Cardiac ventricle fibroblast (primary cell): ENCODE measurements at places on chromosomes 6 and 20. TPM values are rescaled to one million over a fixed set of nuclear protein-coding genes. Genes with fewer than 3 reads are reported as not detected.

ATP6V1G2 gene
- total RNA-seq = 0.25 and 2.1 TPM in 2 replicates

OPRL1 gene
- 0.34 and 0.44 TPM in 2 replicates for total RNA-seq

LSM2 gene
- total RNA-seq = 36.0 and 38.2 TPM in 2 replicates

RAB23 gene
- 11.9 and 14.1 TPM in 2 replicates for total RNA-seq

HSPA1L gene
- 0.62 and 1.7 TPM in 2 replicates for total RNA-seq

KCNB1 gene
- total RNA-seq = 0.73 and 0.94 TPM in 2 replicates

TNF gene
- not detected in 2 replicates for total RNA-seq

EYS gene
- not detected in 2 replicates for total RNA-seq

FAM110A gene
- total RNA-seq = 1.5 and 3.0 TPM in 2 replicates

TNFRSF6B gene
- total RNA-seq = 2.5 and 3.1 TPM in 2 replicates

MAPK13 gene
- total RNA-seq = 4.8 and 5.6 TPM in 2 replicates

FKBP5 gene
- total RNA-seq = 224 and 237 TPM in 2 replicates

TSHZ2 gene
- total RNA-seq = 14.0 and 16.7 TPM in 2 replicates
